ENCODE measurements at places on chromosomes 1 and 21.

DNA sequence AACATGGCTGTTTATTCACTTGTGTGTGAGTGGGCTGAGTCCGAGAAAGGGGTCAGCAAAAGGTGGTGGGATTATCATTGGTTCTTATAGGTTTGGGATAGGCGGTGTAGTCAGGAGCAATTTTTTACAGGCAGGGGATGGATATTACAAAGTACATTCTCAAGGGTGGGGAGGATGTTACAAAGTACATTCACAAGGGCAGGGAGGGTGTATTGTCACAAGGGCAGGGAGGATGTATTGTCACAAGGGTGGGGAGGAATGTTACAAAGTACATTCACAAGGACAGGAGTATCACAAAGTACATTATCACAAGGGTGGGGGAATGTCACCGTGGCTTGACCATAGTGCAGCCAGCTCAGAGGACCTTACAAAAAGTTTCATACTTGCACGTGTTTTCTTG lies 31.1 kb upstream of the ITLN2 start:
- no peak for DNase-seq

GRCh38 chr1:206461602-206462455 lies 8.4 kb upstream of the IKBKE start:
- DNase-seq, result peak; percentile 79

- DNase-seq, result no peak
Observed at GRCh38 chr1:115723756-115724155, 44.8 kb downstream of the CASQ2 start.

GRCh38 chr1:21725748-21726392 lies 56.7 kb upstream of the RAP1GAP start:
- no peak for DNase-seq

GRCh38 chr1:183218027-183218618 lies 32.1 kb downstream of the LAMC2 start:
- DNase-seq, result no peak

- peak; percentile 60 for DNase-seq
Observed at GRCh38 chr1:210272666-210273065, 40.1 kb downstream of the SERTAD4 start.

DNA sequence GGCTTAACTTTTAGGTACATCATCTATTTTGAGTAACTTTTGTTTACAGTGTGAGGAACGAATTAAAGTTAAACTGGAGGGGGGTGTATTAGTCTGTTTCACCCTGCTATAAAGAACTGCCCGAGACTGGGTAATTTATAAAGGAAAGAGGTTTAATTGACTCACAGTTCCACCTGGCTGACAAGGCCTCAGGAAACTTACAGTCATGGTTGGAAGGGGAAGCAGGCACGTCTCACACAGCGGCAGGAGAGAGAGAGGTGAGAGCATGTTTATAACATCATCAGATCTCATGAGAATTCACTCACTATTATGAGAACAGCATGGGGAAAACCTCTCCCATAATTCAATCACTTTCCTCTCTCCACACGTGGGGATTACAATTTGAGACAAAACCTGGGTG lies 31.9 kb upstream of the TMEM52 start:
- DNase-seq, result no peak

DNA sequence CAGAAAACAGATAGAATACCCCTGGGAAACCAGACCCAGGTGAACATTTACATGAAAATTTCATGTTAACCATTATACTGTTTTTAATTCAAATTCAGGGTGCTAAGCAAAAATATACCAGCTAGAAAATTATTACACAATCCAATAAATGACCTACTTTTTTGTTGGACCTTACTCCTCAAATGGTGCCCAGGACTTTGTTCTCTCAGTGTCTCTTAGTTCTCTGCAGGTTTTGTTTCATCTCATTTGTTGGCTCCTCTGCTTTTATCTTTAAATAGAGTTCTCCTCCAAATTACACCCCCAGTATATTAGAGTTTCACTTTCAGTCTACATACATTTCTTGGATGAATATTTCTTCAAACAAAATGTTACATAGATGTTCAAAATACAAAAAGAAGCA lies 314.8 kb downstream of the TPR start:
- DNase-seq, result no peak

DNA sequence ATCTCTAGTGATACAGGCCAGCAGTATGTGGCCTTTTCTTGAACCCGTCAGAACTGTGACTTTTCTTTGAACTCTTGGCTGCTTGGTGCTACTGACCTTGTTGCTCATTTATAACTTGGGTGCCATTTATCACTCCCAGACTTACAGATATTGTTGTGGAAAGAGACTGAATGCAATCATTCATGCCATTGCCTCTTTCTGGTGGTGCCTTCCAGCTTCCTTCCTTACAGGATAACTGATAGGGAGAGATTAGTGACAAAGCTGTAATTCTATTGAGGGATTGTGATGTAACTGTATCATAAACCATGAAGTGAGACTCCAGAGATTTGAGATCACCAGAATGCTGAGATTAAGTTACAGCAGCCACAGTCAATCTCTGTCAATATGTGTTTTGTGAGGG lies 256.5 kb downstream of the USP25 start:
- DNase-seq, result no peak

- DNase-seq, result no peak
Observed at GRCh38 chr1:201411292-201411691, 10.2 kb downstream of the TNNI1 start.

GRCh38 chr1:231936983-231937775 lies 310.6 kb downstream of the DISC1 start:
- DNase-seq, result no peak

GRCh38 chr1:57894315-57894714 lies 470.5 kb upstream of the DAB1 start:
- no peak for DNase-seq

GRCh38 chr1:200150721-200151120 lies 123.2 kb downstream of the NR5A2 start:
- peak; percentile 70 for DNase-seq

DNA sequence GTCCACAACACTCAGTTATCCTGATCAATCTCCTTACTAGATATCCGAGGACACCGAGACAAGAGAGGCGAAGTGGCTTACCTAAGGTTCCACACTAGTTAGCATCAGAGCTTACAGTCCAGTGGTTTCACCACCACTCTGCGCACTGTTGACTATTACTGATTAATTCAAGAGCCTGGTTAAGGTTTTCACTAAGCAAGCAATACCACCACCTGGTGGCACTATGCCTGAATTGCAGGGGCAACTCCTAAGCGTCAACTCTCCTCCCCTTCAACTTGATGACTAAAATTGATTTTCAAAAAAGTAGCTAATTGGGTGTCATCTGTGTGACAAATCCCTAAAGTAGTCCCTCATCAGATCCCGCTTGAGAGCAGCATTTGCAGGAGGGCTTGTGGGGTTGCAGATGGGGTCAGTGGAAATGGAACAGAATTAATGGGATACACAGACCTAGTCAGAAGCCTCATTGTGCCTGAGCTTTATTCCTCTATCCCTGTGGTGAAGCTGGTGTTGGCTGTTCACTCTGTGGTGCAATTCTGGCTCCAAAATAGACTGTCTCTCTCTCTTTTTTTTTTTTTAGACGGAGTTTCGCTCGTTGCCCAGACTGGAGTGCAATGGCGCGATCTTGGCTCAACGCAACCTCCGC lies 9.1 kb downstream of the TTC22 start:
- no peak for DNase-seq

DNA sequence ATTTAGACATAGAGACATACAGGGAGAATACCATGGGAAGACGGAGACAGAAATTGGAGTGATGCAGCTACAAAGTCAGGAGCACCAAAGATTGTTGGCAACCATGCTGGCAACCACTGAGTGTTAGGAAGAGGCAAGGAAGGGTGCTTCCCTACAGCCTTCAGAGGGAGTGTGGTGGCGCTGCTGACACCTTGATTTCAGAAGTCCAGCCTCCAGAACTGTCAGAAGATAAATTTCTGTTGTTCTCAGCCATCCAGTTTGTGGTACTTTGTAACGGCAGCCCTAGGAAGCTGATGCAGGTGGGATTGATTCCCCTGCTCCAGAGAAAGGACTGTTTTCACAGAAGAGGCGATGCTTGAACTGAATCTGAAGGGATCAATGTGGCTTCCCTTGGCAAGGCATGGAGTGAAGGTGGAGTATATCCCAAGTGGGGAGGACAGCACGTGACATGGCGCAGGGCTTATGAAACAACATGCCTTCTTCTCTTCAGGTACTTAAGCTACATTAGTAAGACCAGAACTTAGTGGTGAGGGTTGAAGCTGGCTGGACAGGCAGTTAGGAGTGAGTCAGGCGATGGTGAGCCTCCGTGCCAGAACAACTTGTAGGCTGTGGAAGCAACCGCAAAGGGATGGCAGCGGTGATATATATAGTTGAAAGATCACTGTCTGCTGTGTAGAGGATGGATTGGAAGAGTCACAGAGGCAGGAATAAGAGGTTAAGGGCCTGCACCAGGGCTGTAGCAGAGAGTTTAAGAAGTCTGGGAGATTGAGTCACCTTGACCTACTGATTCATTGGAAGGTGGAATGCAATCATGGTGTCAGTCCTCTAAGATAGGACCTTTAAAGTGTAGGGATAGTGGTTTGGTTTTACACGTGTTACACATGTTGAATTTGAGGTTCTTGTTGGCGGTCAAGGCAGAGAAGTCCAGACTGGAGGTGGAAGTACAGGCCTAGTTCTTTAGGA lies 2.1 kb downstream of the LEPR start:
- DNase-seq, result no peak
